Glutamatergic neuron (in vitro differentiated cells): ENCODE measurements at places on chromosomes 12 and 14. TPM values are rescaled to one million over a fixed set of nuclear protein-coding genes. Genes with fewer than 3 reads are reported as not detected.

AQP2 gene
- not detected for total RNA-seq

NEUROD4 gene
- 206 TPM for total RNA-seq

GPD1 gene
- total RNA-seq = 0.81 TPM

C1RL gene
- total RNA-seq = 12.8 TPM

SERPINA5 gene
- total RNA-seq = not detected

DIO2 gene
- 1.5 TPM for total RNA-seq

IL26 gene
- total RNA-seq = not detected

RNASE2 gene
- not detected for total RNA-seq

DPPA3 gene
- not detected for total RNA-seq

ADAM20 gene
- total RNA-seq = 1.3 TPM

KCNA1 gene
- 0.05 TPM for total RNA-seq

MSRB3 gene
- 1.6 TPM for total RNA-seq

CCDC175 gene
- not detected for total RNA-seq

YLPM1 gene
- 99.9 TPM for total RNA-seq

DNA sequence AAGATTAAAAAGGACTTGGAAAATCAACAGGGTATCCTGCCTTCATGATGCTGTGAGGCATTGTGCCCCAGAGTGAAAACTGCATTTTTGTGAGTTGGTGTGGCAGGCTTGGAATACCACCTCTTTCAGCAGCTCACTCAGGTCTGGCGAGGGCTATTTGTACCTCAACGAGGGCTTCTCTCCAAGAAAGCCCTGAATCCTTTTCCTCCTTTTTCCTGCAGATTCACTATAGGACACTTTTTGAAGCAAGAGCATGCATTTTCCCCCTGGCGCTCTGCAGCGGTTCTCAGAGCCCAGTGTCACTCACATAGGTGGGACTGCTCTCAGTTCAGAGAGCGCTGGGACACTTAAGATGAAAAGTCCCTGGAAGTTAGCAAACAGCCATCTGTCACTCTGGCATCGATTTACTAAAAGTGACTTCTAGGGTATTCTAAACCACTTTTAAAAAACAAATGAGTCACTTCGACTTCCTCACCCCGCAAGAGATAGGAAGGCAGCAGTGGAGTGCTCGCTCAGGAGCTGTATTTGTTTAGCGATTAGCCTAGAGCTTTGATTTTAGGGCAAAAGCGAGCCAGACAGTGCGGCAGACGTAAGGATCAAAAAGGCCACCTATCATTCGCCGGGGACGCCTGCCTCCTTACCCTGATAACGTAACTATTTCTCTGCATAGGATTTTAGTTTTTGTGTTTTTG is 782 bp upstream of the LGR5 start:
- DNase-seq = no peak

- peak; percentile 62 for DNase-seq
Measured at GRCh38 chr12:3491938-3492792, 1.2 kb downstream of the PRMT8 start.

- DNase-seq = no peak
Measured at GRCh38 chr14:37466623-37467088, 128.4 kb downstream of the FOXA1 start.

GRCh38 chr12:62654326-62655241 is 188.0 kb downstream of the MON2 start:
- no peak for DNase-seq

GRCh38 chr14:61813096-61813606 is 50.9 kb downstream of the SNAPC1 start:
- DNase-seq = peak; percentile 18

GRCh38 chr14:100020629-100021028 is 44.6 kb upstream of the EVL start:
- DNase-seq = no peak

DNA sequence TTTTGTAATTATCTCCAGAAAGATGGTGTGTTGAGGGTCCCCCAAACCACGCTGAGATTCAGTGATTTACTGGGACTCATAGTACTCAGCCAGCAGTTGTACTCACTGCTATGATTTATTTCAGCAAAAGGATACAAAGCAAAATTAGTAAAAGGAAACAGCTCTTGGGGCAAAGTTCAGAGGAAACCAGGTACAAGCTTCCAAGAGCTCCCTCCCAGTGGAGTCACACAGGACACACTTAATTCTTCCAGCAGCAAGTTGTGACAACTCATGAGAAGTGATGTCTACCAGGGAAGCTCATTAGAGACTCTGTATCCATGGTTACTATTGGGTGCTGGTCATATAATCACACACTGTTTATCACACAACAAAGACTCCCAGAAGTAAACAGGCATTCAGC is 38.7 kb downstream of the TTC8 start:
- DNase-seq = no peak

GRCh38 chr12:105418821-105419291 is 88.4 kb downstream of the C12orf75 start:
- no peak for DNase-seq

DNA sequence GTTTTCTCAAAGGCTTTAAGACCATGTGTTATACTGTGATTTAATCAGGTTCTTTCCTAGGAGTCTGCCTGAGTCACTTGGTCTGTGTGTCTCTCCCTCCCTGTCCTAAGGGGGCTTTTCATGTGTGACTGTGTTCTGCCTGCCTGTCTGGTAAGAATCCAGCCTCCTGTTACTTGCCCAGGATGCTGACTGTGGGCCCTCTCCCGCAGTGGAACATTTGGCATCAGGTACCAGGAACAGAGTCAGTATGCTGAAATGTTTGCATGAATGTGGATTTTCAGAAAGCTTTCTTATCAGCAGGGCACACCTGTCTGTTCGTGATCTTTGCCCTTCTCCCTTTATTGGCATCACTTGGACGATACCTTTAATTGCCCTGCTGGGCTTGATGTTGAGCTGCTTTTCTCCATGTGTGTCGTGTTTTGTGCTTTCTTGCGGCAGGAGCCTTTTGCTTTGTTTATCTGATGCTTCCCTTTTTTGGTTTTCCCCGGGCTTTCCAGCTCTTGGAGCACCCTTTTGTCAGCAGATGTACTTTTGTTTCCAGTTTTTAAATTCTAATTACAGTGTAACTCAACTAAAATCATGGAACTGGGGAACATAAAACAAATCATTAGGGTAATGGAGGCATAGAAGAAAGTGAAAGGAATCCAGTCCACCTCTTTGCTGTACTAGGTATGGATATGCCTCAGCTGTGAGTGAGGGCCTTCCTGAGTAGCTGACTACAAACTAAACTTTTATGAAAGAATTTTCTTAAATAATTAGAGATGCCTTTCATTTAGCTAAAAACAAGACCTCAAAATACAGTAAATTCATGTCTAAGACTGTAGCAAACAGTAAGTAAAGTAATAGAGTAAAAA is 72.5 kb downstream of the TRAF3 start:
- no peak for DNase-seq

DNA sequence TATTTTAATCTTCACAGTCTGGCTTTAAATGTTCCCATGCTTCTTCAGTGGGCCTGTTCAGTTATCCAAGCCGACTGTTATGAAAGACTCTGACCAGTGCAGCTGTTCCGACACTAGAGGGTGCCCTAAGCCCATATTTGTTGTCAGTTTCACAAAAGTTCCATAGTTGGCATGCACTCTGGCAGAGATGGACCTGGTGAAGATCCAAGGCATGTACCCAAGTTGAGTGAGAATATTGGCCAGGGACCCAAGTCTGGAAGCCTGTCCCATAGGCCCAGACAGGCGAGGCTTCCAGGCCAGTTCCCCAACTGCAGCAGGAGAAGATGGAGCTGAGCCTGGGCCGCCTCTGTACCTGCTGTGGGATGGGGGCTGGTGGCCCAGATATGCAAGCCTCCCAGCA is 27.4 kb upstream of the GUCY2C start:
- no peak for DNase-seq

GRCh38 chr12:46174061-46174662 is 94.7 kb downstream of the SLC38A1 start:
- DNase-seq = no peak

DNA sequence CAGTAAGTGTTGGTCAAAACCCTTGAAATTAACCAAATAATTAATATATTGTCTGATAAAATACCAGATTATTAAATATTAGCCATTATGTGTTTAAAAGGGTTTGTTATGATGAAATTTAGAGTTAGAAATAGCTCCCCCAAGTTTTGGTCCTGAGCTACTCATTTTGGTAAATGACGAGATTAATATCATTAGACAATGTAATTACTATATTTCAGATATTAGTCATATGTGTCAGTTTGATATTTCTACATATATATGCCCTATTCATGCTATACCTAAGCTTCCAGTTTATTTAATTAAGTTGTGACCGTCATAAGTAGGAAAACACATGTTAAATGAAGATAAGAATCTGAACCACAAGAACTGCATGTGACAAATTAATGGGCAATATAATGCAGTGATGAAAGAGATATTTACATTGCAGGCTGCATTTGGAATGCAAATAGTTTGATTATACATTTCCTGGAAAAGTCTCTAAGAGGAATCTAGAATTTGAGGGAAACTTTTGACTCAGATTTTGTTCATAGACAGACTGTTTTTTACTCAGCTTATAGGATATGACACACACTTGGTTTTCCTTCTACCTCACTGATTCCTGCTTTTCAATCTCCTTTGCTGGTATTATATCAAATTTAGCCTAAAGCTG is 70.5 kb downstream of the TBC1D30 start:
- DNase-seq = no peak

- DNase-seq = no peak
Measured at GRCh38 chr14:104843442-104844305, 21.4 kb upstream of the CEP170B start.

DNA sequence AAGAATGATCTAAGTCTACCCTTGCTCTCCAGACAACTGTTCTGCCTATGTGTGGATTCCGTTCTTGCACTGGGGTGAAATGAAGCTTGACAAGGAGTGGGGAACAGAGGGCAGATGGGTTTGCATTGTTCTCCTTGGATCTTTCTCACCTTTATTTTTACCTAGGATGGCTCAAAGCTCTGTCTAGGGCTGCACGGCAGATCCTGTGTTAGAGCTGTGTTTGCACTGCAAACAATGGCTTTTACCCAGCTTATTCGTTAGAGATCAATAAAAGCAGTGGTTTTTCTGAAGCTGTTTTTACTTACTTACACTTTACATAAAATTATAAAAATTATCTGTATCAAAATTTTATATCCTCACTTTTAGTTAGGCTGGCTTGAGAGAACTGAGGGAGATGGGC is 105.1 kb downstream of the LRIG3 start:
- DNase-seq = no peak

DNA sequence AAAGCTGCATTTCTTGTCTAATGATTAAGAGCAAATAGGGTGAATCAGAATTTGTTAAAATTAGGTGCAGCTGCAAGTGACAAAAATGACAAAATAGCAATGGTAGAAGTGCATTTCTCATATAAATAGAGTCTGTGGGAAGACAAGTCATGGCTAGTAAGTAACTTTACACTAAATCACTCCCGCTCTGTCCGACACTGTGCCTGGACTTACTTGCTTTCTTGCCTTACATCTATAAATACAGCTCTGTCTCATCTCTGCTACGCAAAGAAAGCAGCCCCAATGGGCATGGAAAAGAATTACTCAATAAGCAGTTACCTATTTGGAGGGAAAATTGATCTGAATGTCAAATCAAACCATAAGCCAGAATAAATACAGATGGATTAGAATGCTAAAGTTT is 245.4 kb upstream of the KRR1 start:
- no peak for DNase-seq

DNA sequence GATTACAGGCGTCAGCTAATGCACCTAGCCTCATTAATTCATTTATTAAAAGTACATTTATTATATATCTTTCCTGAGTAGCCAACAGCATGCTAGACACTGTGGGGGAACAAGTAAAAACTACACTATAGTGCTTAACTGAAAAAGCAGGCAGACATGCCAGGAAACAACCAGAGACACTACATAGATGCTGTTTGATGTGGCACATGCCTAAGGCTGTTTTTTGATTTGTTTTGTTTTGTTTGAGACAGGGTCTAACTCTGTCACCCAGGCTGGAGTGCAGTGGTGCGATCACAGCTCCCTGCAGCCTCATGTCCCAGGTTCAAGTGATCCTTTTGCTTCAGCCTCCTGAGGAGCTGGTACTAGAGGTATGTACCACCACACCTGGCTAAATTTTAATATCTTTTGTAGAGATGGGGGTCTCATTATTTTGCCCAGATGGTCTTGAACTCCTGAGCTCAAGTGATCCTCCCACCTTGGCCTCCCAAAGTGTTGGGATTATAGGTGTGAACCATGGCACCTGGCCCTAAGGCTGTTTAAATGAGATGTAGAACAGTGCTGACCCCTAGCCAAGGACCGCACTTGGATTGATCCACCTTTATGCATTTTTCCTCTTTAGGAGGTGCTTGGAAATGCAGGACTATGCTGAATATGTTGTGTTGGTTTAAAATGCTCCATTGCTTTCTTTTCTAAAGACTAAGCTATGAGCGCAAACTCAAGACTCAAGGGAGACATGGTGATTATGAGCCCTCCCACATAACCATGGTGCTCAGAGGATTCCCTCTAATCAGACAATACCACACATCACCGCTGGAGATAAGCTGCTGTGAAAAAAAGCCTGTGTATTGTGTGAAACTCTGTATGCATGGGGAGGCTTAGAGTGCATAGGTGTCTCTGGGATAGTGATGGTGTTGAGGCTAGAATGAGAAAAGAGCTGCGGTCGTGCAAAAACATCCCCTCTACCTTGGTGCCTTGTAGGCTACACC is 10.5 kb upstream of the C14orf93 start:
- DNase-seq = no peak

DNA sequence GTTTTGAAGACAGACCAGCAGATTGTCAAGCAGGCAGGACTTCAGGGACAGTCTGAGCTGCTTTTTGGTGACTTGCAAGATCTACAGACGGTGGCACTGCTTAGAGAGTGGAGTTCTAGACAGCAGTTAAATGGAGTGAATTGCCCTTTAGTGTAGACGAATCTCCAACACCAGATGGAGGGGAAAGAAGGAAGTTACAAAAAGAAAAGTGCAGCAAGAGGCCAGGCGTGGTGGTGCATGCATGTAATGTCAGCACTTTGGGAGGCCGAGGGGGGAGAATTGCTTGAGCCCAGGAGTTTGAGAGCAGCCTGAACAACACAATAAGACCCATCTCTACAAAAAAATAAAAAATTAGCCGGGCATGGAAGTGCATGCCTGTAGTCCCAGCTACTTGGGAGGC is 8.4 kb upstream of the HHIPL1 start:
- no peak for DNase-seq

- no peak for DNase-seq
Measured at GRCh38 chr14:59283361-59283760, 94.9 kb downstream of the DAAM1 start.

DNA sequence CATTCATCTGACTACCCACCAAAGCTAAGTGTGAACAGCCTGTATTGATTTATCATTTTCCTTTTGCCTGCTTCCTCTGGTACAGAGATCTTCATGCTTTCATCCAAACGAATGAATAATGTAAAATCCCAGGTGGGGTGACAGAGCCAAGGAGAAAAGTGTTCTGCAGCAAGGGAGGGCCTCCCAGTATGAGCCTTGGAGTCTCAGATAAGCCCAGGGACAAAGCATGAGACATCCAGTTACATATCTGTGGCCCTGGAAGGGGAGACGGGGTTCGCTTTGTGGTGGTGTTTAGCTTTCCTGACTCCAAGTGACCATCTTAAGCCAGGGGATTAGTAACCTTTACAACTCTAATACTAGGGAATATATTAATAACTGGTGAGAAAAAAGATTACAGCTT is 177.1 kb downstream of the ETV6 start:
- no peak for DNase-seq

GRCh38 chr14:99552572-99553216 is 51.3 kb downstream of the CCDC85C start:
- no peak for DNase-seq

GRCh38 chr14:22972313-22972930 is 9.9 kb downstream of the AJUBA start:
- no peak for DNase-seq
